ENCODE measurements at places on chromosomes 4 and X.

- DNase-seq, result no peak
Measured at GRCh38 chr4:30720661-30721184, 554 bp downstream of the PCDH7 start.

DNA sequence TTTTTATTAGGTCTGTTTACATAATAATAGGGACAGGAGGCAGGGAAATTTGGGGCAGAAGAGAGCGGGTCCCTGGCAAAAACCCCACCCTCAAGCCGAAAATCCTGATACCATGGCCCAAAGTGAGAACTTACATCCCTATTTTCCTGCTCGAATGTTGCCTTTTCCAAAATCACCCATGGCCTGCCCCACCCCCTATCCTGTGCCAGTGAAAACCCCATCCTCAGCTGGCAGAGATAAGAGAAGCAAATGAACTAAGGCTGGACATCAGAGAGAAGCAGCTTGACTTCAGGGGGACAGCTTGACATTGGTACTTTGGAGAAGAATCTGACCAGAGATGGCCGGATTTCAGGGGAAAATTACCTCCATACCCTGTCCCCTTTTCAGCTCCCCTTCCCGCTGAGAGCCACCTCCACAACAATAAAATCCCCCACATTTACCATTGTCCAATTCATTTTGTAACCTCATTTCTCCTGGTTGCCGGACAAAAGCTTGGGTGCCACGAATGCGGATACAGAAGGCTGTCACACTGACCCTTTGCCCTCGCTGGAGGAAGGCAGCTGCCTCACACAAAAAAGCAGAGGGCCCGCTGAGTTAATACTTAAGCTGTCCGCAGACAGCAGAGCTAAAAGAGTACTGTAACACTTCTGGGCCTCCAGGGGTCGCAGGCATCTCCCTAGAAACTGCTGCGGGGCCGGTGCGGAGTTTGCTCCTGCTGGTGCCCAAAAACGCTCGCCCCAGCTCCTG, 196.2 kb downstream of the SNCA start:
- no peak for DNase-seq

DNA sequence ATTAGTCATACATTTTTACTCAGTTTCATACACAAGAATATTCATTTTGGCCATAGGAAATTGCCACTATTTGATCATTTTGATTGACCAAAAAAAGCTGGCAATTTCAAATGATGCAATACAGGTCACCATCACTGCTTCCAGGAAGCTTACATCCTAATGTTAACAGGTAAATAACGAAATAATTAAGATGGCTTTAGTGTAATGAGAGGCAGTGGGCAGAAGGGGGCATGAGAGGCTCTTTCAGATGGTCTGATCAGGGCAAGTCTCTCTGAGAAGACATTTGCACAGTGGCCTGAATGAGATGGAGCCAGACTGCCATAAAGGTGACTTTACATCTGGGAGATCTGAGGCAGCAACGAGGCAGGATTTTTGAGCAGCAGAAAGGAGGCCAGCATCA, 170.7 kb downstream of the SLIT2 start:
- DNase-seq, result no peak

DNA sequence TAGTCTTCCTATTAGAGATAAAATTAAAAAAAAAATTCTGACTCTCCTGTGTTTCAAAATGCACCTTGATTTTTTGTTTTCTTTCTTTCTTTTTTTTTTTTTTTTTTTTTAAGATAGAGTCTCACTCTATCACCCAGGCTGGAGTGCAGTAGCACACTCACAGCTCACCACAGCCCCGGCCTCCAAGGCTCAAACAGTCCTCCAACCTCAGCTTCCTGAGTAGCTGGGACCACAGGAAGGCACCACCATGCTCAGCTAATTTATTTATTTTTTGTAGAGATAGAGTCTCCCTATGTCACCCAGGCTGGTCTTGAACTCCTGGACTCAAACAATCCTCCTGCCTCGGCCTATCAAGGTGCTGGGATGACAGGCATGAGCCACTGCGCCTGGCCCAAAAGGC, 41.1 kb upstream of the TMEM184C start:
- no peak for DNase-seq

DNA sequence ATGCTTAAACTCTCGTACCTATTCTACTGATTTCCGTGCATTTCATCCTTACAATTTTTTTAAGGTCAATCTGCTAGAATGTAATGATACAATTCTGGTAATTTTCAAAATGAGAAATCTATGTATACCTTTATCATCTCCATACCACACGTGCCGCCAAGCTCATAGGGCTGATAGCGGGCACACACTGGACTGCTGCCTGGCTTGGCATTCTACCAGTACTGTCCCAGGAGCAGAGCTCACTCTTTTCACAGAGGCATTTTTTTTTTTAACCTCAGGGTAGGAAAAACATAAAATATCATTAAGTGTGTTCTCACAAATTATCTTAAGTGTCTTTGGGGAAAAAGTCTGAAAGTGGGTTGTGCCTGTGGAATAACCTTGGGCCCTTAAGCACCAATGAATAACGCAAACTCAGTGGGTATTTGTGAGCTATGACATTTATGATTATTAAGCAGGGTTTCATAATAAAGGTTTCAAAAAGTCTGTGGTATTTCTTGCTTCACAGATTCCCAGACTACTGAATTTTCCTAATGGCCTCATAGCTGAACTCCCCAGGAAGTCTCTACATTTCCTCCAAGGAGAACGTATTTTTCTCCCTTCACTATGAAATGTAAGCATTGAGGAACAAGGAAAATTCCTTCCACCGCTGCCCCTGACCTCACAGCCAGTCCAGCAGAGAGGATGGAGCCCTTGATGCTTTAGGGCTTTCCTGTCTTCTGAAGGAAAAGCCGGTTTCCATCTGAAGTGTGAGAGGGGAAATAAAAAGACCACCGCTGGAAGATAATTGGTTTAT, 125.2 kb downstream of the ELOVL6 start:
- DNase-seq, result no peak

DNA sequence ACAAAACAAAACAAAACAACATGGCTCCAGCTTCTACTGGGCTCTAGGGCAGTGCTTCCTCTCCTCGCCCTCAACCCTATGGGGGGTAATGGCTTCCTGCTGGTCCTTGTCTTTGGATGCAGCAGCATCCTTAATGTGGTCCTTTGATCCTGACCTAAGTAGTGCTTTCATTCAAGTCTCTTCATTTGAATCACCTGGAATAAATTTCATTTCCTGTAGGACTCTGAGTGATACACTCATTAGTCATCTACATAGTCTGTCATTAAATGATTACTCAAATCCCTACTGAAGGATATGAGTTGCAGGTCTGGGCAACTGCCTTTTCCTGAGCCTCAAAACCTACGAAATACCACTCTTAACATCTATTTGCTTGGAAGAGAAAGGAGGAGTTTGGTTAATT, 54.5 kb downstream of the RHOH start:
- DNase-seq, result no peak

- DNase-seq, result no peak
Measured at GRCh38 chr4:182855312-182855711, 61.9 kb downstream of the DCTD start.

DNA sequence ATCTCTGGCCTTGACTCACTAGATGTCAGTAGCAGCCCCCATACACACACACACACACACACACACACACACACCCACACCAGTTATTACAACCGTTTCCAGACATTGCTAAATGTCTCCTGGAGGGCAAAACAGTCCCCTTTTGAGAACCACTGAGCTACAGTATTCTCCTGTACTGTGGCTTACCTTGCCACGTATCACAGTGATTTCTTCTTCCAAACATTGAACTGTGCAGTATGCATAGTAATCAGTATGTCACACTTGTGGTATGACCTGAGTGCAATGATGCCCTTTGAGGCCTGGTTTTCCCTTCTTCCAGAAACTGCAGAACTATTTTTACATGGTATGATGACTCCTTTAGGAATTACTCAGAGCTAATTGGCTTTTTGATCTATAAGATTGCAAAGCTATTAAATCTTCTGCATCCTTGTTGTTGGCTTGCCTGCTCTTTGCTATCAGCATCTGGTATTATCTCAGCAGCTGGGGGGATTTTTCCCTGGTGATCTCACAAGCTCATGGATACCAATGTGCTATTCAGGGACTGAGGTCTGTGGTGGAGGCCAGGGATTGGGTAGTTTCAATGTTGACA, 3.6 kb upstream of the THOC2 start:
- DNase-seq, result no peak

GRCh38 chr4:98786866-98787265, 128.5 kb upstream of the TSPAN5 start:
- no peak for DNase-seq

- no peak for DNase-seq
Measured at GRCh38 chrX:152915541-152916241, 17.8 kb downstream of the ZNF185 start.

DNA sequence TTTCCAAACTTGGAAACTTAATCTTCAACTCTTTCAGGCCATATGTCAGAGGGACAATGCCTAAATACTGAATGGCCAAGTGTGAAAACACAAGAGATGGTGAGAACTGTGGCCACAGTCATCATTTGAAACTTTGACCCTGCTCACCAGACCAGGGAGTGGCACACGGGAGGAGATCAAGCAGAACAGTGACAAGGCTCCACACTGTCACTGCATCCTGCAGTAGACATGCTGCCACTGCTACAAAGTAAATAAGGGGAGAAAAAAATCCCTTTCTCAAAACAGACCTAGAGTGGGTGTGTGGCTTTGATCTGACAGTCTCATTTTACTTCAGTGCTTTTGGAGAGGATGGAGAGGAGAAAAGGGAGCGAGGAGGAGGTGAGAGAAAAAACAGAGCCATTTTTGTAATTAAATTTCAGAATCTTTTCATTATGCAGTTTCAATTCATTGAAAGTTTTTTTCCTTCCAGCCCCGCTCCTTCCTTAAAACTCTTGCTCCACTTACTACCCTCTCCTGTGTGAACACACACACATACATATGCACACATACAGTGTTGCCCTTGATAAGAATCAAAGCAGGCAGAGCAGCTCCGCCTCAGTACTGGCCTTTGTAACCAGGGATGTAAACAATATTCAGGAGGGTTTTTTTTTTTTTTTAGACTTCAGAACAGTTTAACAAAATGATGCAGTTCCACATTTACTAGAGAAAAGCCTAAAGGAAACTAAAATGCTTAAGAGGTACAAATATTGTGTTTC, 34.4 kb downstream of the NEXMIF start:
- DNase-seq, result no peak

DNA sequence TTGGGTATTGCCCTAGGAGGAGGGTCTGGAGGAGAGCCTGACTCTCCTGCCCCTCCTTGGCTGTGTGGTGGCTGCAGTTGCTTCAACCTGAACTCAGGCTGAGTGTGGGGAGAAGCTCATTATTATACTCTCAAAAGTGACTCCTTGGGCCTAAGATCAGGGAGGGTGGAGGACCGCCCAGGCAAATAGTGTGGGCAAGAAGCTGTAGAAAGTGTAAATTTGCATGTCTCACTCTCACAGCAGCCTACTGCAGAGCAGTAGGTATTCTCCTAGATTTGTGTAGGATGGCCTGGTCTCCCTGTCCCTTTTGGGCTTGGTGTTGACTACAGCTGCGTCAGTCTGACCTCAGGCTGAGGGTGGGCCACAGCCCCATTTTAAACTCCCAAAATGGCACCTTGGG, 156.1 kb downstream of the ZNF330 start:
- no peak for DNase-seq

DNA sequence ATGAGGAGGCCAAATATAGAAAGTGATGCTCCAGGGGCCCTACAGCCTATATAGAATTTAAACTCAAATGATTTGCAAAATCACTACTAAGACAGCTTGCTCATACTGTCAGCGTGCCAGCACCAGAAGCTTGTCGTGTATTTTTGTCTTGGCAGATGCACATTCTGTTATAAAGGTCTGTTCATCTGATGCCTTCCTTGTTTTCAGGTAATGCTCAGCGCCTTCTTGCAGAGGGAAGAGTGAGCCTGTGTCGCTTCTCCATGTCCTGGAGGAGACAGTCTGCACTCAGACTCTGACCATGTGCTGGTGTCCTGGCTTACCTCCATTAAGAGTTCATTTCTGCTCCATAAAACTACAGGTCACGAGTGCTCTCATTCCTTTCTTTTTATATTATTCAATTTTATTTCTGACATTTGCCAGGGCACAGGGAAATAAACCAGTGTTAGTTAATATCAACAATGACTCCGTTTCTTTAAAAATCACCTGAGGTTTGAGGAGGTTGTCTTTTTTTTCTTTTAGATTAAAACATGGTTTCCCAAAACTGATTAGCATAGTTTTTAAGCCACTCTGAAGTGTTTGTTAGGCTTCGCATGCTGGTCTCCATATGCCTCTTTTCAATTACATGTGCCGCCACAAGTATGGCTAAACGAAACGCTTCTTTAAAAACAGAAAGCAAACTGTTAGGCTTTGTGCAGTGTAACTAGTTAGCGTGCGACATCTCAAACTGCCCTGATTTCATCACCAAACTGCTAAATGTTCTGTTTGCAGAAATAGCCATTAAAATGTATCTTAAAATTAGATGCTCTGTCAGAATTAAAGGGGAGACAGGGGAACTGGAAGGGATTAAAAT, 215.2 kb upstream of the GK2 start:
- DNase-seq, result no peak

DNA sequence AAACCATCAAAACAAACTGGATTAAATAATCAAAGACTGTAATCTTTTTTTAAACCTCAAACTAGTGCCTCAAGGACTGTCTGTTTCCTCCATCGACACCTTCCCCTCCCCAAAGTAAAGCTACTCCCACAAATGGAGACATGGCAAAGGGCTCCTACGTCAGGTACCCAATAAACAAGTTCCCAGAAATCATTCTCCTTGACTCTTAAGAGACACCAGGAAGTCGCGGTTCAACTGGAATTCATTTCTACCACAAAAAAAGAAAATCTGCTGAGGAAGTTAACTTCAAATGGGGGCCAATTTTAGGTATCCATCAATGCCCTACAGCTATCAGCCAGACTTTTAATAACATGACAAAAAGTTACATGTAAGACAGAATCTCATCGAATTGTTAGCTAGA, 2.5 kb downstream of the RPS4X start:
- DNase-seq, result no peak

GRCh38 chr4:23373261-23373660, 516.6 kb downstream of the PPARGC1A start:
- DNase-seq, result no peak

DNA sequence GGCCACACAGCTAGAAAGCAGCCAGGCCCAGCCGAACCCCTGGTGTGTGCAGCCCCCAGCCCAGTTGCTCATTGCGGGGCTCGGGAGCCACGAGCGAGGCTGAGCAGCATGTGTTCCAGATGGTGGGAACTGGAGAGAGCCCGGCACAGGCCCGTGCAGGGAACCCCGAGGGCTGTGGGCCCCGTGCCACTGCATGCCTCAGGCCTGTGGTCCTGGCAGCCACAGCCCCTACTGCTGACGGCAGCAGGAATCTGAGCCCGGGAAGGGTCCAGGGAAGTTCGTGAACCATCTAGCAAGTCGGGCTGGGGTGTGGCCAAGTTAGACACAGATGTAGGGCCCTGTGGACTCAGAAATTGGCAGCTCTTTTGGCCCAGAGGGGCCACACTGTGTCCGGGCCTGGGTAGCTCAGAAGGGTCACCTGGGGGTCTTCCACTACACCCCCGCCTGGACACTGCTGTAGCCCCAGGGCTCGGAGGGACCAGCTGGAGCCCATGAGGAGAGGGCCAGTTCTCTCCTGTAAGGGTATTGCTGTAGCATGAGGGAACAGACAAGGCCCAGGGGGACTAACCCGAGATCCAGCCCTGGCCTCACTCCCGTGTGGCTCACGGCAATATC, 12.1 kb downstream of the HTRA3 start:
- DNase-seq, result no peak

Data from activated CD4-positive, alpha-beta T cell treated with anti-CD3 and anti-CD28 coated beads, Interleukin-2, amount 50 U/mL, for 24 hours (primary cell).